Nephron progenitor cell (in vitro differentiated cells): ENCODE measurements at places on chromosomes 6 and 20.

- no peak for DNase-seq
Observed at GRCh38 chr6:395432-396125, 4.0 kb downstream of the IRF4 start.

DNA sequence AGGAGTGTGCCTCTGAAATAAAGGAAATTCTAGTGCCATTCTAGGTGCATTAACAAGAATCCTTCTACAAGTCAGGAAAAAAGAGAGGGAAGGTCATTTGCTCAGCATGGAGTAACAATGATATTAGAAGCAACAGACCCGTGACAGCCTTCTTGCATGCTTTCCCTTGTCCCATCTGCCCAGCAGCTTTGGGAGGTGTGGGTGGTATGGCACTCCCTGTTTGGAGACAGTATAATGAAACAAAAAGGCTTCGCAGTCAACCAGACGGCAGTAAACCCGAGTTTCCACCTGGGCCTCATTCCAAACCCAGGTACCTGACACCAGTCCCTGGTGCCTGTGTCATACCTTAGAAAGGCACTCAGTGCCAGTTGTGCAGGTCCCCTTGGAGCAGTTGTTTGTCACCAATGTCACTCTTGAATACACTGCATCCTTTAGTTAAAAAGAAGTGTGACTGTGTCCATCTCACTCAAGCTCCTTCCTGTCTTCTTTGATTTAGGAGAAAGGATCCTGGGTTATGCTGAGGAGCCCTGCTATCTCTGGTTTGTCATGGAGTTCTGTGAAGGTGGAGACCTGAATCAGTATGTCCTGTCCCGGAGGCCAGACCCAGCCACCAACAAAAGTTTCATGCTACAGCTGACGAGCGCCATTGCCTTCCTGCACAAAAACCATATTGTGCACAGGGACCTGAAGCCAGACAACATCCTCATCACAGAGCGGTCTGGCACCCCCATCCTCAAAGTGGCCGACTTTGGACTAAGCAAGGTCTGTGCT lies 14.7 kb downstream of the STK35 start:
- no peak for DNase-seq

GRCh38 chr6:98636941-98637340 lies 197.4 kb upstream of the POU3F2 start:
- no peak for DNase-seq

DNA sequence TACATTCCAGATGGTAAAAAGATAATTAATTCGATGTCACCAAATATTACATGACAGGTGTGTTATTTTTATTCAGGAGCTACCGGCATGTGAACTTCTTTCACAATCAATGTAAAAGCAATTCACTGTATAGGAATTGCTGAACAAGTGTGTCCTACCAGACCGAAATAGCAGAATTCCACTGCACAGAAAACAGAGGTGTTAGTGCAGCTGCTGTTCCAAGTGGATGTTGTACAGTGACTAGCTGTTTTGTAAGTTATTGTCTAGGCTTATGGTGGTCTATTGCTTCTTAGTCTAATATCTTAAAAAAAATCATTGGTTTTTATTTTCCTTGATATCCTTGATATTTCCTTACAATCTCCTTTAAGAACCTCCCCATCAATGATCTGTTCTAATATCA lies 107.4 kb downstream of the COL19A1 start:
- DNase-seq, result no peak

DNA sequence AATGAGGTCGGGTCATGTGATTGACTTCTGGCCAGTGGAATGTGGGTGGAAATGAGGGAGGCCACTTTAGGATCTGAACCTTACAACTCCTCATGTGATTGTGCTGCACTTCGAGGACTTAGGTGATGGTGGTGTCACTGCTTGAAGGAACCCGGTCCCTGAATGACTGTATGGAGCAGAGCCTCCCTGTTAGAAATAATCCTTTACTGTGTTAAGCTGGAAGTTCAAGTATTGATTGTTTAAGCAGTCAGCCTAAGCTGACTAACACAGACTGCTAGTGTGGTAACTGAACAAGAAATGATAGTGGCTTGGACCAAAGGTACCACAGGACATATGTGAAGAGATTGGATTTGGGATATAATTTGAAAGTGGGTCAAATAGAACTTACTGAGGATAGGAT lies 138.0 kb downstream of the OPN5 start:
- no peak for DNase-seq

GRCh38 chr20:11067359-11067758 lies 393.6 kb upstream of the JAG1 start:
- no peak for DNase-seq

DNA sequence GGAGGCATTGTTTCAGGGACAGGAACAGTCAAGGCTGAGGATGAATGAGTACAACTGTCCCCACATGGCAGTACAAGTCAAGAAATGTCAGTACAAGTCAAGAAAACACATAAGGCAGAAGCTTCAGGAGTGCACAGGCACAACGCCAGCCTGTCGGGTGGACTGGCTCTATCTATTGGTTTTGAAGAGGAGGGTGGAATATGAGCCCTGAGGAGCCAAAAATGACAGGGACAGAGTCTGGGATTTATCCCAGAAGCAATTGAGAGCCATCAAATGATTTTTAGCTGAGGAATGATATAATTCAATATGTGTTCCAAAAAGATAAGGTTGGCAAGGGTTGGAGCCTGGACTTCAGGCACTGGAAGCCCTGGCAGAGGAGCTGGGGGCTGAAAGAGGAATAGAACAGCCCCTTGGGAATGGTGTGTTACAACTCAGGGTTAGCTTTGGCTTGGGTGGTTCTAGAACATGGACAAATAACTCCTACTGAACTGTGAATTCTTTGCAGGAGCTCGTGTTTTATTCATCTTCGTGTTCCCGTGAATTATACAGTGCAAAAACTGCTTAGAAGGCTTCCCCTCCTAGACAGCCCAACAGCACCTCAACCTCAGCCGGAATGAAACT lies 425.7 kb upstream of the ARID1B start:
- no peak for DNase-seq

- no peak for DNase-seq
Observed at GRCh38 chr6:3959385-3959784, 110.2 kb downstream of the FAM50B start.

DNA sequence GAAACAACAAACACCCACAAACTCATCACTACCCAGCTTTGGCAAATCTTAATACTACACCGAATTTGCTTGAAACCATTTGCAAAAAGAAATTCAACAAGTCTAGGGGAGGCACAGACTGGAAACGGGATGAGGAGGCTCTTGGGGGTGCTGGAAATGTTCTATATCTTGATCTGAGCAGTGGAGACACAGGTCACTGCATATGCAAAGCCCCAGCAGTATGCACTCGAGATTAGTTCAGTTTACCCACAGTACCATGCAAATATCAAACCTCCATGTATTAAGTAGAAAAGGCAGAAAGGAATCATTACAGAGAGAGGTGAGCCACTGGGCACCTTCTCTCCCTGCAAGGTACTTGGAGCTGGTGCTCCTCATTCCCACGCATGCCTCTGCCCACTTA lies 75.9 kb downstream of the PREX1 start:
- DNase-seq, result no peak

GRCh38 chr6:167116109-167116837 lies 6.6 kb upstream of the CCR6 start:
- no peak for DNase-seq
